ENCODE measurements at places on chromosomes 1 and 21.

GRCh38 chr1:59928996-59929395 is 2.4 kb upstream of the CYP2J2 start:
- DNase-seq = no peak

- DNase-seq = no peak
Measured at GRCh38 chr1:117271959-117272358, 61.2 kb upstream of the VTCN1 start.

GRCh38 chr1:223341121-223341520 is 22.9 kb downstream of the SUSD4 start:
- DNase-seq = peak; percentile 51

DNA sequence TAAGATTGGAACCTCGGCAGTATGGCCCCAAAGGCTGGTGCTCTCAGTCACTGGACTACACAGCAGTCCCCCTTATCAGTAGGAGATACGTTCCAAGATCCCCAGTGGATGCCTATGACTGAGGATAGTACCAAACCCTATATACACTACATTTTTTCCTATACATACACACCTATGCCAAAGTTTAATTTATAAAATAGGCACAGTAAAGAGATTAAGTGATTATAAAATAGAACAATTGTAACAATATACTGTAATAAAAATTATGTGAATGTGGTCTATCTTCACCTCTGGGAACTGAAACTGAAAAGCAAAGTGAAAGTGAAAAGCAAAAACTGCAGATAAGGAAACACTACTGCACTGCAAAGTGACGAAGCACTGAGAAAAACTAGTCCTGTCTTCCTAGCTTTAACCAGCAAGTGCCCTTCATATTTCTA is 96.8 kb downstream of the INTS7 start:
- peak; percentile 24 for DNase-seq

- DNase-seq = peak; percentile 8
Measured at GRCh38 chr1:234686035-234686434, 76.1 kb upstream of the IRF2BP2 start.

- no peak for DNase-seq
Measured at GRCh38 chr1:207964195-207964966, 53.5 kb upstream of the CD34 start.

DNA sequence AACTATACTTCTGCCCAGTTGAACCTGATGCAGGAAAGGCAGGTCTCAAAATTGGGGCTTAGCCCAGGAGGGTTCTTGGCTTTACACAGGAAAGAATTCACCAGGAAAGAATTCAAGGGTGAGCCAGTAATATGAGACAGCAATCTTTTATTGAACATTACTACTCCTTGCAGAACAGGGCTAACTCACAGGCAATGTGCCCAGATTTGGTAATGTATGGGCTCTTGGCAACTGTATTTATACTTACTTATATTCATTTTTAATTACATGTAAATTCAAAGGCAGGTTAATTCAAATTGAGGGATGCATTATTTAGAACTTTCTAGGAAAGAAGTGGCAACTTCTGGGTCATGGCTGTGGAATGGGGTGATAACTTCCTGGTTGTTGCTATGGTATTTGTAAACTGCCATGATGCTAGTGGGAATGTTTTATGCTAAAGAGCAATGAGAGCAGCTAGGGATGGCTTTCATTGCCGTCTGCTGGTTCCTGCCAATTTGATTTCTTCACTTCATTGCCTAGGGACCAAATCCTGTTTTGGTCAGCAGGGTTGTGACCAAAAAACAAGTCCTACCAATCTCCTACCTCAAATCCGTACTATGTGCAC is 107.5 kb downstream of the CHRM3 start:
- no peak for DNase-seq

DNA sequence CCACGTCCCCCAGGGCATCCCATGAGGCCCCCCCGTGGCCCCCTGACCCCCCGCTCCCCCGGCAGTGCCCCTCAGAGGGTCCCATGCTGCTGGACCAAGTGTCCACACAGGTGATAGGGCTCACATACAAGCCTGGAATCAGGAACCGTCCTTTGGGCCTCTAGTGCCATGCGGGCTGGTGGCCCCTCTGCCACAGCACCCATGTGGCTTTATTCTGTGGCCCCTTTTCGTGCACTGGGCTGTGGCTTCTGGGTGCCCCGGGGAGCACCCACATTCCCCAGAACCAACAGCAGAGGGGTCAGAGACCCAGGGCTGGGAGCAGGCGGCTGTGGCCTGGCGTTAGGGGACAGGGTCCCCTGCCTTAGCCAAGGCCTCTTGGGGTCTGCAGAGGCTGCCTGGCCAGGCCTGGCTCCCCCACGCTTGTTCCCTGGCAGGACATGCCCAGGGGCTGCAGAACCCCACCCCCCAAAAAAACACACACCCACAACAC is 31.7 kb downstream of the SLC19A1 start:
- no peak for DNase-seq

DNA sequence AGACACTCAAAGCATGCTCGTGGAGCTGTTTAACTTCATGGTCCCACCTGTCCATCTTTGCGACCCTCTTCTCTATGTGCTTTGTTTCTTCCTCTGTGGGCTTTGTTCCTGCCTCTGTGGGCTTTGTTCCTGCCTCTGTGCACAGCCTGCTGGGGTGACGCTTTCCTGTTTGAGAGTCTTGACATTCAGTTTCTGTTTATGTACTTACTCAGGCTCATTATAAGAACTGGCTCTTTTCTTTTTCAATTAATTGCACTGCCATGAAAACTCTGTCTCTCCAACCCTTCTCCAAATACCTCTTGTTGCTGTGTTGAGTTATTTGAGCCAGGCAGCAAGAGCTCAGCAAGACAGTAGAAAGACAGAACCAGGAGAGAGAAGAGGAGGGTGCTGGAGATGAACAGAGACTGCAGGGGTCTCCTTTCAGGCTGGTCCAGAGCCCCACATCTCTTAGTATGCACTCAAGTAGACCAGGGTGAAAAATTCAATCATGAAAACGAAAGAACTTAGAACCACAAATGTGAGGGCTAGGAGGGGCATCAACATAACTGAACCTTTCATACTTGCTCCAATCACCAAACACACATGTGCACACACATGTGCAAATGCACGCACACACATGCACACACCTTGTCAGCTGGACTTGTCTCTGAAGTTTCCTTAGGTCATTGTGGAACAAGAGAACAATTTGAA is 88.3 kb upstream of the SGIP1 start:
- no peak for DNase-seq

GRCh38 chr1:115771094-115771846 is 2.8 kb upstream of the CASQ2 start:
- no peak for DNase-seq

- no peak for DNase-seq
Measured at GRCh38 chr21:34984356-34985058, 64.6 kb downstream of the RUNX1 start.

- peak; percentile 38 for DNase-seq
Measured at GRCh38 chr1:84078108-84078841, 65.8 kb upstream of the PRKACB start.

DNA sequence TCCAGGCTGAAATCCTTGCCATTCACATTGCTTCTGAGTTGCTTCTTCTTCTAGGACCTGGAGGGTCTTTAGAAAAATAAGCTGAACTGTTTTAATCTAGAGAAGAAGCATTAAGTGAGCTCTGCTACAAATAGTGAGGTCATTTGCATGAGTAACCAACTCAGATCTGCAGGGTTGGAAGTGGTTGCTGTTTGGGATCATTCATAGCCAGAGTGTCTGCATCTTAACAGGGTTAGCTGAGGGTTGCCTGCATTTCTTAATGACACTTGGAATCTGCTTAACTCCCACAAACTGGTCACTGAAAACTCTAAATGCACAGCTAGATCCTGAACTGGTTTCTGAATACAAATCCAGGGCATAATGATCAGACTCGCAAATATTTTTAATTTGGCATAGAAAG is 9.9 kb downstream of the CNIH3 start:
- no peak for DNase-seq

DNA sequence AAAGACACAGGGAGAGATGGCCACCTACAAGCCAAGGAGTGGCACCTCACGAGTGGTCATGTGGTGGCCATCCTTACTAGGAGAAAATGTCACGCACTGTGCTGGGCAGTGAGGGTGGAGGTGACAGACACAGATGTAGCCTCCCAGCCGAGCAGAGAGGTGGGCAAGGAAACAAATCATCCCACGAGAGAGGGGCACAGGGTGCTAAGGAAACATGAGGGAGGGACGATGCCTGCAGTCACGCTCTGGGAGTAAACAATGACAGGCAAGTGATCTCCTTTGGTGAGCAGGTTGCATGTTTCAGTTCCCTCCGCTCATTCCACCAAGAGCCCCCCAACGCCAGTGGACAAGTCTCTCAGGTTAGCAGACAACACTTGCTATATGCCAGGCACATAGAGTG is 65.8 kb downstream of the CD247 start:
- no peak for DNase-seq

DNA sequence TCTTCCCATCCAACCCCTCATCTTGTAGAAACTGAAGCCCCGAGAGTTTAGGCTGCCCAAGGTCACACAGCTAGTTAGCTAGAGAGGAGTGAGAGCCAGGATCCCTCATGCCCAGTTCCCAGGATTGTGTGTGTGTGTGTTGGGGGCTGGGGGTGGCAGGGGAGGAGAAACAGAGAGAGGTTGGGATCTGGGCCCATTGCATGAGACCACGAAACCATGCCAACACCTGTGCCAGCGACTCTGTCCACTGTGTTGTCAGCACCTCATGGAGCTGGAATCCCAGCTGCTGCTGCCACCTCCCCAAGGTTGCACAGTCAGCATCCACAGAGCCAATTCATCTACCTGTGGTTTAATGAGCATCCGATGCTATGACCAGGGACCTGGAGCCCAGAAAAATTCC is 115.4 kb upstream of the ZC3H12A start:
- DNase-seq = no peak

DNA sequence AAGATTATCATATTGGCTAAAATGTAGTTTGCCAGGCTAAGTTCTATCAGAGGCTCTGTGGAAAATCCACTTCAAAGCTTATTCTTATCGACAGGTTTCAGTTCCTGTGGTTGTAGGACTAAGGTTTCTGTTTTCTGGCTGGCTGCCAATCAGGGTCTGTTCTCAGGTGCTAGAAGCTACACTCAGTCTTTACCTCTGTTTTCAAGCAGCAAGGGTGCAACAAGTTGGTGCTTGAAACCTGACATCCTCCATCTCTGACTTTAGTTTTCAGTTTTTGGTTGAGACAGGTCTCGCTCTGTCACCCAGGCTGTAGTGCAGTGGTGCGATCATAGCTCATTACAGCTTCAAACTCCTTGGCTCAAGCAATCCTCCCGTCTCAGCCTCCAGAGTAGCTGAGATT is 15.3 kb upstream of the TMCO2 start:
- no peak for DNase-seq

DNA sequence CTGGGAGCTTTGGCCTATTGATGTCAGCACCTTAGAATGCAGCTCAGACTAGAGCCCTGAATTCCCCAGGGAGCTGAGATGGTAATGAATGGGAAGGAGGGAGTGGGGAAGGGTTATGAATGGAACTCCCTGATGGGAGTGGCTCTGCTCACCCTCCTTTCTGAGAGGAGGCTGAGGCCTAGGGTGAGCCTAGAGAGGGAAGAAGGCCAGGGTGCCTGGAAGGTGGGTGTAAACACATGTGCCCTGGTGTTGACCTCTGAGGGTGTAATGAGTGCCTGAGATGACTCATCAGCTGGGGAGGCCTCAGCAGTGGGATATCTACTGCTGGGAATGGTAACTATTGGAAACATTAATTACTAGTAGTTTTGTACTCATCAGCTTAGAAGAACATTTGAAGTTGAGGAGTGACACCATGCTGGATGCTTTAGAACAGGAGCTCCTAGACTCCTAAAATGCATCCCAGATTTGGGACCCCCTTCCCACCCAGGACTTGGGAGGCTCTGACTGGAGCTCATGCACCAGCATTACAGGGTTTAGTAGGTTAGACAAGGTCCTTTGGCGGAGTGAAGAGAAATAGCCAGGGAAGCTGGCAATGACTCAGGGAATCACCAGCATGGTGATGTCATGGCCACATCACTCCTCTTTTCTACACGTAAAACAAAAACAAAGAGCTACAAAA is 16.0 kb upstream of the PIGV start:
- peak; percentile 95 for DNase-seq

GRCh38 chr21:45578811-45579381 is 36.7 kb upstream of the SLC19A1 start:
- no peak for DNase-seq

- no peak for DNase-seq
Measured at GRCh38 chr1:185388346-185388745, 71.3 kb upstream of the IVNS1ABP start.

DNA sequence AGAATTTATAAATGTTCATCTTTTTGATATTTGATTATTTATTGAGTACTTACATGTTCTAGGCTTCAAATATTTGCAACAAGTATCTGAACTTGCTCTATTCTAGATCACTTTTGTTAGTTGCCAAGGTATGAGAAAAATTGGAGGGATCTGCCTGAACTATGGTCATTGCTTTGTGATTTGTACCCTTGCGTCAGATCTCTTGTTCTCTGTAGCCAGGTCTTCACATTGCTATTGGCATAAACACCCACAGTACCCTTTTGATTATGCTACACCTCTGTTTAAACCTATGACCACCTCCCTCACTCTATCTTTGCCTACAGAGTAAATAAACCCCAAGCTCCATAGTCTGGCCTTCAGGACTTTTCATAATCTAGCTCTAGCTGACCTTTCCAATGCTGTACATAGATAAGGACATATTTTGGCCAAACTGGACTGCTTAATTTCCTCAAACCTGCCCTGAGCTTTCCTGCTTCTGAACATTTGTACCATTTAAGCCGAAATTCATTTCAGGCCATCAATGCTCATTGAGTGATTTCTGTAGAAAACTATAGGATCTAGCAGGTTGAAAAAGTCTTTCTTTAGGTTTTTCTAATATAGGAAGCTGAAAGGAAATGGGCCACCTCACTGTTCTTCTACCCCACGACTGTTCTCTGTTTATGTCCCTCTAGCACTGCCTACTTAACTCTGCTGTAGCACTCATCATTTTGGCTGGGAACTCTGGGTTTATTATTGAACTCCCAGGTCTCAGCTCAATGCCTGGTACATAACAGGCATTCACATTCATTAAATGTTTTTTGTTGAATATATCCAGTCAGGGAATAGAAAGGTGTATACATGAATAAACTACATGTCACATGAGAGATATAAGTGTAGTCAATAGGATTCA is 84.9 kb downstream of the PPP1R12B start:
- DNase-seq = no peak

- no peak for DNase-seq
Measured at GRCh38 chr1:64564891-64565290, 95.0 kb downstream of the CACHD1 start.

GRCh38 chr1:224262373-224263054 is 67.5 kb downstream of the NVL start:
- DNase-seq = no peak

GRCh38 chr21:28615276-28615675 is 377.4 kb downstream of the LTN1 start:
- DNase-seq = no peak

DNA sequence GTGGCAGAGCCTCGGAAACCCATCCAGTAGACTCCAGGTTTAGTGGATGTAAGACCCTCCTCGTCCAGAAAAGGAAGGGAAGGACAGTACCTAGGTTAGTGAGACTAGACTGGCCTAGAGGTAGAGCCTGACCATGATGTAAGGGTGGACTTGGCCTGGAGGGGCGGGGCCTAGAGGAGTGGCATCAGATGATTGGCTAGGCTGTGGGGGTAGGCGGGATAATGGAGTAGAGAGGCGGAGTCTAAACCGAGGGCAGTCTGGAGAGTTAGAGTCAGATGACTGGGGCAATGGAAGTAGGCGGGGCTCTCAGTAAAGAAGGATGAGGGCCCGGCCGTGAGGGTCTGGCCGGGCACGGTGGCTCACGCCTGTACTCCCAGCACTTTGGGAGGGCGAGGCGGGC is 70.1 kb downstream of the EPHB2 start:
- DNase-seq = peak; percentile 65
